HL-60 (cell line): ENCODE measurements at places on chromosomes 5 and 9.

GRCh38 chr5:84265130-84265529, 119.5 kb downstream of the EDIL3 start:
- DNase-seq, result no peak

DNA sequence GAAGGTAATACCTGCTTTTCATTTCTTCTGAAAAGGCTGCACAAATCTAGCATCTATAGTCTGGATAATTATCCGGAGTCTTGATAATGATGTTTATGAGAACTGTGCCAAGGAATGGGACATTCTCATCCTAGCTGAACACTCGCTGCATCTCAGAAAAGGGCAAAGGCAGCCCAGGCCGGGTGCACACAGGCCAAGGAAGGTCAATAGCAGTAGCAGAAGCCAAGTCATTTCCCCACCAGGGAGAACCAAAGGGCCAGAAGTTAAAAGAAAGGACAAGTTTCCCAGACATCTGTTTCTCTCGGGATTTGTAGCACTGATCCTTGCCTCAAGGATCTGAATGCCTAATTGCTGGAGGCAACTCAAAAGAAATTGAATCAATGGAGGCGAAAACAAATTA, 66.1 kb upstream of the ANKRD55 start:
- no peak for DNase-seq

DNA sequence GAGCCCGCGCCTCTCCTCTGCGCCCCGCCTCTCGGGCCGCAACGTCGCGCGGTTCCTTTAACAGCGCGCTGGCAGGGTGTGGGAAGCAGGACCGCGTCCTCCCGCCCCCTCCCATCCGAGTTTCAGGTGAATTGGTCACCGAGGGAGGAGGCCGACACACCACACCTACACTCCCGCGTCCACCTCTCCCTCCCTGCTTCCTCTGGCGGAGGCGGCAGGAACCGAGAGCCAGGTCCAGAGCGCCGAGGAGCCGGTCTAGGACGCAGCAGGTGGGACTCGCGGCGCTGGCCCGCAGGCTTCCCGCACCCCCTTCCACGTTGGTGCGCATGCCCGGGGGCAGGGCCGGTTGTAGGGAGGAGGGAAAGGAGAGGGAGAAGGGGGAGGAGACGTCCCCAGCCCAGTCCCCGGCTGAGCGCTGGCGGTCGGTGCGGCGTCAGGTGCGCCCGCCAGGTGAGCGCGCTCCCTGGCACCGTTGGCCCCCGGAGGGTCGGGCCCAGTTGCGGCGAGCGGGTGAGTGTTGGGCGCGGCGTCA, at the start of gene OCLN:
Gene OCLN, plus strand, starts transcription at position 400 of the 532 bp plus-strand sequence. CDS start 11,455 bp downstream, outside the sequence.
- peak; percentile 7 for DNase-seq

GRCh38 chr5:41290810-41291209, 77.5 kb upstream of the C6 start:
- no peak for DNase-seq

GRCh38 chr9:35649431-35650340, 1.0 kb downstream of the SIT1 start:
- DNase-seq, result peak; percentile 59

- no peak for DNase-seq
Measured at GRCh38 chr9:2833096-2833495, 10.8 kb downstream of the PUM3 start.

- DNase-seq, result no peak
Measured at GRCh38 chr5:5522336-5522735, 99.9 kb downstream of the ICE1 start.

- DNase-seq, result peak; percentile 16
Measured at GRCh38 chr9:130433168-130433946, 11.4 kb upstream of the ASS1 start.

DNA sequence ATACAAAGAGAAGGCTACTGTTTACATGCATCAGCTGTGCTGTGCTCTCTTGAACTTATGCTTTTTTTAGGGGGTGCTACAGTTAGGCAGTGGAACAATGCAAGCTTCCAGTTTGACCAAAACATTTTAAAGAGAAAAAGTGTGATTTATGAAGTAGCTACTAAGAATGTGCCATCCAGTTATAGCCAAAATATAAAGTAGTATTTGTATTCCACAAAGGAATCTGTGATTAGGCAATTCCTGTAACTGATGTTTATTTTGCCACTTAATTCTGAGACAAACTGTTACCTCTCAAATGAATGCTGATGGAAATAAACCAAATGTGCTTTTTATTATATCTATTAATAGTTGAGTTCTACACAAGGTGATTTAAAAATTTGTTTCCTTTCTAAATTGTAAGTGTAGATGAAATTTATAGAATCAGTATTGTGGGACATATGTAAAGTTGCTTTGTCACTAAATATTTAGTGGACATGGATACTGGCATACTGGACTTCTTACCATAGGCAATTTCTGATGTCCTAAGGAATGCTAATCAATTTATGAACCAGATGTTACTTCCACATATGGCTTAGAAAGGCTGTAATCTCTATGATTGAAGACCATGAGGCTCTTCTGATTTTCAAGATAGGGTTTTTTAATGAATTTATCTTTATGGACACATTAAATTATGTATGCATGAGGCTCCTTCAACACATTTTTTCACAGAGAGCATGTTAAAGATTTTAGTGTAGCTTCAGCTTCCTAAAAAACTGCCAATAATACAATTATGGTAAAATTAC, 410.2 kb downstream of the PRR16 start:
- no peak for DNase-seq

DNA sequence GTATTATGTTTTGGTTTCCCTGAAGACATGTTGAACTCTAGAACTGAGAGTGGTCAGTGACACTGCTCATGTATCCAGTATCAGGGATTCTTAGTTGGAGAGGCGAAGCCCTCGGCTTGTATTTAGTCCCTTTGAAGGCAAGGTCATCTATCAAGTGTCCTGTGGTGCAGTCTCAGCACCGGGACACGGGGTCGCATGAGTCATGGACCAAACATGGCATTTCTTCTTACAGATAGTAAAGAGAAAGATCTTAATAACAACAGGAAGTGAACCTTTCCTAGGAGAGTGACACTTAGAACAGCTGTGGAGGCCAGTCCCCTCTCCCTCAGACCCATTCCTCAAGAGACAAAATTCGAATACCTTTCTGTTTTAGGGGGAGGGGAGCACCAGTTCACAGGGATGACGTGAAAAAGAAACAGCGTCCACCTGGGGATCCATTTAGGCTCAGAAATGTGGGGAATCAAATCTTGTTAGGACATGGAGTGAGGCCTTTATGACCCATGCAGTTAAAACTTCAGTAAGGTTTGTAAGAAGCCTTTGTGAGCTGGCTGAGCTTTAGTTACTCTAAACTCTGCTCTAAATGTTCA, 86.5 kb downstream of the ADGRV1 start:
- no peak for DNase-seq

DNA sequence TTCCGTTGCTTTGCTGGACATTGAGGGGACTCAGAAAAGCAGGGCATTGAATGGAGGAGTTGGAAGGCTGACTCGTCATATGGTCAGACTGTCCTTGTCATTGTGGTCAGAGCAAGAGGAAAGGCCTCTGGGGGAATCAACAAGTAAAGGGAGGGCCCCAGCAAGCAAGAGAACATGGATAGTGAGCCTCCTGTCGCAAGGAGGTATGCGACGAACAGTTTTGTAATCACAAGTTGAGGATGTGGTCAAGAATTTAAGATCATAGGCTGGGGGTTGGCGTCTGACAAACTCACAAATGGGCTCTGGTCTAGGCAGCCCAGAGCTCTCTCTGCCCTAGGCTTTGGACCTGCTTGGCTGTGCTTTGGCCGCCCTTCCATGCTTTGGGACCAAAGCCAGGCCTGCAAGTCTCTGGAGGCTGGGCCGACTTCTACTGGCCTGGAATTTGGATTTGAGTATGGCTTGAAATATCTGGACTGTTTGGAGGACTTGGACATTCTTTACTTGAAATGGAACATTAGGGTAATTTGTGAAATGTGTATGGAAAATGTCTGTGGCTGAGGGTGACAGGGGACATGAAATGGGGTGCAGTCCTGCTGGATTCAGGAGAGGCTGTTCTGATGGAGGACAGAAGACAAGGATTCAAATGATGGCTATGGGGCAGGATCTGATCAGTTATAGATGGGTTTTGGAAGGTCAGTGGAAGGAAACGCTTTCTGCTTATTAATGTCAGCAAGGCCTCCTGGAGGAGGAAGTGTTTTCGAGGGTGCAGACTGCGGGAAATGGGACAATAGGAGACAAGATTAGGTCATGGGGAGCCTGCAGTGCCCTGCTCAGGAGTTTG, 19.2 kb upstream of the NDST1 start:
- DNase-seq, result peak; percentile 93

DNA sequence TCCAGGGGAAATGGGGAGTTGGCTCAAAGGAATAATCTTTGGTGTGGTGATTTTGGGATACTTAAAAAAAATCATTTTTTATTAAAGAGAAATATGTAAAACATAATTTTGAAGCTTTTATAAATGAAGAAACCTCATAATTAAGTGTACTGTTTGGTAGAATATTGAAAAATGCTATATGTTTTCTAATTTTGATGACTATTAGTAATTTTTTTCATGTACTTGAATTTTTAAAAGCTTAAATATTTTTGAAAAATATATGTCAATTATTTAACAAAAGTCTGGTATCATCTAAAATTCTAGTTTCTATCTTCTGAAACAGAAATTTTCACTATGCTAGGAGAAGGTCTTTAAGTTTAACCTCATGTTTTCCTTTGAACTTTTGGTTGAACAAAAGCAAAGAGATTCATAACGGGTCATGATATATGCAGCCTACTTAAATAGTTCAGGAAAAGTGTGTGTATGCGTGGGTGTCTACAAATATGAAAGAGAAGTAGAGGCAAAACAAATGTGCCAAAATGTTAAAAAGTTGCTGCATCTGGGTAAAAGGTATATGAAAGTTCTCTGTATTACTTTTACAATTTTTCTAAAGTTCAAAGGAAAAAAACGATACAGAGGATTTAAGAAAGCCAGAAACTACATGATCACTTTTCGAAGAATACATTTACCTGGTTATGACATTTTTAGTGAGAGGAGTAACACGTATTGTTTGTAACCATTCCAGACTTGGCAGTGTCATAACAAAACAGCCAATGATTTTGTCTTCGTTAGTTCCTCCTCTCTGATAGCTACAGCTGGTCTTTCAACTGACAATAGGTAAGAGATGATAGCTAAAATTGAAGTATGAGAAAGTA, 117.3 kb upstream of the TNFAIP8 start:
- DNase-seq, result no peak

GRCh38 chr9:98482226-98482625, 226.5 kb downstream of the GABBR2 start:
- DNase-seq, result no peak

GRCh38 chr9:36499174-36499890, 73.4 kb upstream of the MELK start:
- DNase-seq, result no peak

DNA sequence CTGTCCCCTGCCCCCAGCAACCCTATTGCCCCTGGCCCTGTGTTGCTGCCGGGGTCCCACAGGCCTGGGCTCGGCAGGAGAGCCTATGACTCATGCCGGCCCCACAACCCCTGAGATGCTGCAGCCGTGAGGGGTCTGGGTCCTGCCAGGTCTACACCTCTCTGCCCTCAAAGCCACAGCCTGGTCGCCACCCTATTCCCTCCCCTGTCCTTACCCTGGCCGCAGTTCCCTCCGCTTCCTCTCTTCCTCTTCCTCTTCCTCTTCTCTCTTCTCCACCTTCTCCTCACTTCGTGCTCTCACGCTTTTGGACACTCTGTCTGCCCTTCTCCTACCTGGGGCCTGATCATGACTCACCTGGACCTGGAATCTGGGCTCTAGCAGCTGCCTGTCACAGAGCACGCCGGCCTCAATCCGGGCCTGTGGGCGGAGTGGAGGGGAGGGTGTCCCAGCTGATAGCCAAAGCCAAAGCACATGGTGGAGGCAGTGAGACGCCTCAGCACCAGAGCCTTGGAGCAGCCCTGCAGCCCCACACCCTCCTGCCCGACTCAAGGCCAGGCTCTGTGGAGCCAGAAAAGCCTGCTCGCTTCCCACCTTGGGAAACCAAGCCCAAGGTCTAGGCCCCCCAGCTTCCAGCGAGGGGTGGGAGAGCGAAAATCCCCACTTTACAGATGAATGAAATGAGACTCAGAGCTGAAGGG, 26.8 kb upstream of the CSF1R start:
- peak; percentile 71 for DNase-seq

GRCh38 chr5:116415989-116416388, 158.6 kb downstream of the SEMA6A start:
- DNase-seq, result no peak

DNA sequence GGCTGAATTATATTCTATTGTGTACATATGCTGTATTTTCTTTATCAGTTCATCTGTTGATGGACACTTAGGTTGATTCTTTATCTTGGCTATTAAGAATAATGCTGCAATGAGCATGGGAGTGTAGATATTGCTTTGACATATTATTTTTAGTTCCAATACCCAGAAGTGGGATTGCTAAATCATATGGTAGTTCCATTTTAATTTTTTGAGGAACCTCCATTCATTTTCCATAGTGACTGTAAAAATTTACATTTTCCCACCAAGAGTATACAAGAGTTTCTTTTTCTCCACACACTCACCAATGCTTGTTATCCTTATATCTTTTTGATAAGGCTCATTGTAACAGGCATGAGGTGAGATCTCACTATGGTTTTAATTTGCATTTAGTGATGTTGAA, 19.4 kb downstream of the JAK2 start:
- DNase-seq, result no peak

DNA sequence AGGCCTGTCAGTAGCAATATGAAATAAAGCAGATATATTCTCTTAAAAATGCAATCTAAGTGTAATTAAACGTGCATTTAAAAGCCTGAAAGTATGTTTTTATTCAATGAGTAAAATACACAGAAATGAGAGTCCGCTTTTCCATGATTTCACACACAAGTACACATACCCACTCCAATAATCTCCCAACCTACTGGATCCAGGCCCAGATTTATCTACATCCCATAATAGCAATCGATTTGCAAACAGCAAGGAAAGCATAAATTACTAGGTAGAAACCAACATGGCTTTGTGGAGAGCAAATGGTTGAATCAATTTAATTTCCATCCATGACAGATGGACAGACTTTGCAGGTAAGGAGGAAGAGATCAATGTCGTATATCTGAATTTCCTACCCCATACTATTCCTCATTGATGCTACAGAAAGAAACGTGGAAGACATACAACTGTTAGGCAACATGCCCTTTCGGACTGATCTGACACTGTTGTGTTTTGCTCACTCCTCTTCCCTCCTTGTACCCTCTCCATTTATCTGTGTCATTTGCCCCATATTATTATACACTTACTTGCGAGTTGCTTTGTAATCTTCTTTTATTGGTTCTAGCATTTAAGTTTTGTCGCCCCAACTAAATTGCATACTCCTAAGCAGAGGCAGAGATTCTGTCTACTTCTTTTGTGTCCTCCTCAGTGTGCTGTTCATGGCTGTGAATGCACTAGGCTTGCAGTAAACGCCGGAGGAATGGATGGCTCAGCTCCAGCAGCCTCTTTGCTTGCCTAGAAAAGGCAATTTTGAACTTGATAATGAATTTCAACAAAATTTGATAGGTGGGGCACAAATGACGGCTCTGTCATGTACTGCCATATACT, 133.6 kb downstream of the NFIB start:
- no peak for DNase-seq

GRCh38 chr5:98989727-98990126, 60.9 kb upstream of the CHD1 start:
- DNase-seq, result peak; percentile 29

DNA sequence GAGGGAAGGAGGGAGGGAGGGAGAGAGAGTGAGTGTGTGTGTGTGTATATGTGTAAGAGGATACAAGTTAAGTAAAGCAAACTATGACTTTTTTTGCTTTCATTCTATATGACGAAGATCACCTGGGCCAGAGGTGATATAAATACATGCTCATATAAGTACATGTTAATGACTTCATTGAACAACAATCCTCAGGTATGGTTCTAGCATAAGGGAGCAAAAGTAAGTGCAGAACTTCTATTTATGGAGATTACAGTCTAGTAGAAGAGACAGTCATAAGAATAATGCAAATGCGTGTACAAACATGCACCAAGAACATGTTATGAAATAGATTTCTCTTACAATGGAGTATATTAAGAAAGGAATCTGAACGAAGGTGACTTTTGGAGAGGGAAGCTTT, 1804.0 kb downstream of the MAT2B start:
- DNase-seq, result no peak
